Stimulated activated naive CD4-positive, alpha-beta T cell (primary cell): ENCODE measurements at places on chromosomes 16 and 17.

DNA sequence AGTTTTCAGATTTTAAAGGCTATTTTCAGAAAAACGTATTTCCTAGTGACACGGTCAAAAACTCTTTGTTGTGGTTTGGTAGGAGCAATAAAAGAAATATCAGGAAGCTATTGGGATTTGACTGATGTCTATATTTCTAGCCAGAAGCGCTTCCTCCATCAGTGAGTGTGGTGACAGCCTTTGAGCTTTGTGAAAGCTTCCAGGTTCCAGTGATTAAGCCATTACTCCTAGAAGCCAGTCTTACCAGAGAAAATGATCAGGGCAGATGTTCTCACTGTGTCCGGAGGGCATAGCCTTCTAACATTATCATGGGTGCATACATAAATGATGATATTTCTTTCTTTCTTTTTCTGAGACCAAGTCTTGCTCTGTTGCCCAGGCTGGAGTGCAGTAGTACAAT is 39.6 kb downstream of the MAP2K6 start:
- DNase-seq, result no peak

DNA sequence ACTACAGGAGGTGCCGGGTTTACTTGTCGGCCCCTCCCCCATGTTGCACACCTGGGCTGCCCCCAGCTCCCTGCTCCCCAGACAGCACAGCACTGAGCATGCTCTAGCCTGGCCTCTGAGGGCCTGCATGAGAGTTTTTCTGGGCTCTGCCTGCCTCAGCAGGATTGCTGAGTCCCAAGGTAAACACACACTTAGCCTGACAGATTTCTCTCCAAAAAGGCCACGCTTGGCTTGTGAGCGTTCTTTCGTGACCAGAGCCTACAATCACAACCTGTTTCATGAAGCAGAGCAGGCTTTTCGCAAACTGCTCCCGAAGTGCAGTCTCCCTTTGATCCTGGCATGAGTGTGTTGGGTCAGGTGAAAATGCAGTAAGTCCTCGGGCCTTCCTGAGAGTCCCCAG is 9.8 kb upstream of the CD300E start:
- DNase-seq, result no peak

- no peak for DNase-seq
Measured at GRCh38 chr17:59572301-59572924, 7.0 kb downstream of the DHX40 start.

- no peak for DNase-seq
Measured at GRCh38 chr17:8480011-8480976, 44.6 kb downstream of the NDEL1 start.

DNA sequence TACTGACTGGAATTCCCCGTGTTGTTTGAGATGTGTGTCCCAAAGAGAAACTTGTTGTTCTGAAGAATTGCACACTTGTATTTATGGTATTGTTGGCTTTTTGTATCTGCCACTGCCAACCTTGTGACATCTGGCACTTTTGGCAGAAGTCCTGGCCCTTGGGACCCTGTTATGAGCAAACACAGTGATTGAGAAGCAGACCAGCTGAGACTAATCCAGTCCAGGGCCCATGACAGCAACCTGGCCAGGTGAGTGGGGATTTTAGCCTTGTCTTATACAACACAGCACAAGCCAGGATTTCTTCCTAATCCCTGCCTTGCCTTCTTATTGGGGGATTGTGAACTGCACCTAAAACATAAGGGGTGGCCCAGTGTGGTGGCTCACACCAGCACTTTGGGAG is 80.0 kb downstream of the NTN1 start:
- no peak for DNase-seq

DNA sequence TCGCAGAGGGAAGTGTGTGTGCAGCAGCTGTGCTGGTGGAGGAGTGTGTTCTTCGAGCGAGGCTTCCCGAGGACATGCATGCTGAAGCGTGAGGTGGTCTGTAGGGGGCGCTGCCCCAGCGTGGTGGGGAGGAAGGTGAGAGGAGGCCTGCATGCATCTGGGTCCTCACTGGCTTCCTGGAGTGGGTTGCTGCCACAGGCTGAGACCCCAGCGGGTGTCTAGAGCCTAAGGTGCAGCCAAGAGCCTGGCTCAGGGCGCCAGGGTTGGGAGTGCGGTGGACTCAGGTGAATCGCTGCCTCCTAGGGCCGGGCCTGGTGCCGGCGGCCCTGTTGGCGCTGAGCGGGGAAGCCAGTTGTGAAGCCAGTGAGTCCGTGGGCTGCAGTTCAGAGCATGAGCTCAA is 7.5 kb upstream of the HSD3B7 start:
- no peak for DNase-seq

DNA sequence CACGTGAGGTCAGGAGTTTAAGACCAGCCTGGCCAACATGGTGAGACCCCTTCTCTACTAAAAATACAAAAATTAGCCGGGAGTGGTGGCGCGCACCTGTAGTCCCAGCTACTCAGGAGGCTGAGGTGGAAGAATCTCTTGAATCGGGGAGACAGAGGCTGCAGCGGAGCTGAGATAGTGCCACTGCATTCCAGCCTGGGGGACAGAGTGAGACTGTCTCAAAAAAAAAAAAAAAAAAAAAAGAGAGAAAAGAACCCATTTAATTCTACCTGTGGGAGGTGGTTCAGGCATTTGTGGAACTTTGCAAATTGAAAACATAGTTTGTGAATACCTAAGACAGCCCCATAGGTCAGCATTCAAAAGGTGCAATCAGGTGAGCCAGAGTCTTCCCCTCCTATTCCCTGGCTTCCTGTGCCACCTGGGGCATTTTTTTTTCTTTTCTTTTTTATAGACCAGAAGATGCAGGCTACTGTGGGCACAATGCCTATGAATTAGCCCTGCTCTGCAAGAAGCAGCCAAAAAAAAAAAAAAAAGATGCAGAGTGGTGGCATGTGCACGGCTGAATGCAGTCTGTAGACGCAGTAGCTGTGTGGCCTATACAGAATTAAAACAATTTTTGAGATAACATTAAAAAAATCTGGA is 9.1 kb upstream of the SOCS3 start:
- DNase-seq, result no peak

DNA sequence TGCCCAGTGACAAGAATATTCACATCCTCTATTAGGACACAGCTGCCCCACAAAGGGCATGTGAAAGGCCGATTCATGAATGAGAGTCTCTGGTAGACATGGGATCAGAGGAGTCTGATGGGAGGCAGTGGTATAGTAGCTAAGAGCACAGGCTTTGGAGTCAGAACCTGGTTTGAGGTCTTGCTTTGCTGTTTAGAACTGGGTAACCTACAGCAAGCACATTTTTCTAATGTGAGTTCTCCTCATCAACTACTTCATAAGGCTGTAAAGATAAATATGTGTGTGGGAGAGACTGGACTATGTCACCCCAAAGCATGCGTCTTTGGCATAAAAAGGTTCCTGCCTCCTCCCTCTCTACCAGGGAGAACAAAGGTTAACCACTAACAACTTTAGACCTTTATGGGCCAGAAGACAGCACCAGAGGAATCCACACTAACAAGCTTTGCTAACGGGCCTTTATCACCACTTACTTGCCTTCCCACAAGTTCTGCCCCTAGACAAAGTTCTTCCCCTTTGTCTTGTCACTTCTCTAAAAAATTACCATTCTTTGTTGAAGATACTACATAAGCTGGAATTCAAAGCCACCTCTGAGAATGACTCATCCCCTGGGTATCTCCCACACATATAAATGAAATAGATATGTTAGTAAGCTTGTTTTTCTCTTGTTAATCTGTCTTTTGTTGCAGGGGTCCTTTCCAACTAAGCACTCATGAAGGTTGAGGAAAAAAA is 21.1 kb downstream of the CDR2 start:
- no peak for DNase-seq

GRCh38 chr17:62899361-62899760 is 66.7 kb upstream of the TANC2 start:
- no peak for DNase-seq

DNA sequence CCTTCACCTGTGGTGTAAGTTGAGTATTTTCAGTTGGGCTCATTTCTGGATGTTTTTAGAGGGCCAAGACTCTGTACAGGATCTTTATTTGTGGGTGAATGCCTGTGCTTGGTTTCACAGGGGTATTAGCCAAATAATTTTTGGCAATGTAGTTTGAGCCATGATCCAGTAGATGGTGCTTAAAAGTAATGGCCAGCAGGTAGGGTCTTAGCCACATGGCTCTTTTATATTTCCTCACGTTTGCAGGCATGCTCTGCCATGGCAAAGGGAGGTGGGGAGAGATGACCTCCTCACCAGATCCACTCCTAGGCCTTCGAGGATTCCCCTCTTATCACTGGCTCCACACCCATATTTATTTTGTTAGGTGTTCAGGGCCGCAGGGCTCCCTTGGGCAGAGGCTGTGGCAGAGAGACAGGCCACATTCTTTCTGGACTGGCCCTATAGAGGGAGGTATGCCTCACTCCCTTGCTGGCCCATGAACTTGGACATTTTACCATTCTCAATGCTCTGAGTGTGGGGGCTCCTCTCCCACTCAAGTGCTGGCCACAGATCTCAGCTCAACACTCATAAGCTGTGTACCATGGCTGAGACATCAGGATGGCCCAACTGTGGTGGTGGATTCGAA is 417.1 kb downstream of the XYLT1 start:
- DNase-seq, result no peak

DNA sequence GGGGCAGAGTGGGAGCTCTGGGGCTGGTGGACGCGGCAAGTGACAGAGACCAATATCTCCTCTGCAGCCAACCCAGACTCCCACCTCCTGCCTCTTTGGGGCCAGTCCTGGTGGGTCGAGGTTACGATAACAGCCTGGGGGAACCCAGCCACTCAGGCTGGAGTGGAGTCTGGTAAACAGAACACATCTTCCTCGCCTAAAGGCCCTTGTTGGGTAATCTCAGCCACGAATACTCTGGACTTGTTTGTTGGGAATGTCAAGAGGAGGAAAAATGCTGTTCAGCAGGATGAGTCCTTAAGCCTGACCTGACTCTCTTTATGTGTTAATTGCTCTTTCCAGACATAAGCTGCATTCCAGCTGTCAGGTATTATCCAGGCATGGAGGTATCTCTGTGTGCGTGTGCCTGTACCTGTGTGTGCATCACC is 8.0 kb upstream of the SPNS2 start:
- no peak for DNase-seq

DNA sequence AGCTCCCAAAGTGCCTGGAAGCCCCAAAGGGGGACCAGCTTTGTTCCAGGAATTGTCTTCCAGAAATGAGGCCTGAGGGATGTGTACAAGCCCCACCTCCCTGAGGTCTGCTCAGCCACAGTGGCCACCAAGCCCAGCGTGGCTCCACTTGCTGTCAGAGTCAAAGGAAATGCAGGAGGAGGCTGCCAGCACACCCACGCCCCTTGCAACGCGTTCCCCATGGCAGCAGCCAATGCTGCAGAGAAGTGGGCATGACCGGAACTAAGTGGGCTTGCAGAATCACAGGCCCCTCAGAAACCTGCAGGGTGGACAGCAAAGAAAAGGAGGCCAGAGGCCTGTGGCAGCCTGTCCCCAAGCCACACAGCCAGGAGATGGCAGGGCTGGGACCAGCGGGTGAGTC is 320.8 kb downstream of the FOXL1 start:
- DNase-seq, result no peak

DNA sequence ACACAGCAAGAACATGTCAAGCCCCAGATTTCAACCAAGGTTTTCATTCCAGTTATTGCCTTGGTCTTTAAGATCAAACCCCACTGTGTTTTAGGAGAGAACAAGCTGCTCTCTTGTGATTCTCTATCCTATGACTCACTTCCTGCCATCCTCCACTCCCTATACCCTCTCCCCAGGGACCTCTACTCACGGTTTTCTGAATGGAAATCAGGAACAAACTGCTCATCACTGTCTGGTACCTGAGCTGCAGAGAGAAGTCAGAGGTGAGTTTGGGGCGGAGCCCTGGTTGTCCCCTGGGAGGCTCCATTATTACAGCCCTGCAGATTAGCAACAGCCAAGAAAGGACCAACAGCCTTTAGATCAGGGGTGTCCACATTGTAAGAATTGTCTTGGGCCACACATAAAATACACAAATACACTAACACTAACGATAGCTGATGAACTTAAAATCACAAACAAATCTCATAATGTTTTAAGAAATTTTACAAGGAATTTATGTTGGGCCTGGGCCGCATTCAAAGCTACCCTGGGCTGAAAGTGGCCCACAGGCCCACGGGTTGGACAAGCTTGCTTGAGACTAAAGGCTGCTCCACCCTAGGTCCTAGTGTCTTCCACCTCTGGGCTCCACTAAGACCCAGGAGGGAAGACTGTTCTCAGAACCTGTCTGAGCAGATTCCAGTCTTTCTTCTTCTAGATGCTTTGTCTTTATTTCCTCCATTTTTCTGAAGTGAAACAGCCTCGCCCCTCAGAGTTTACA is 9.7 kb downstream of the ETV4 start:
- DNase-seq, result no peak

- DNase-seq, result no peak
Measured at GRCh38 chr17:57317079-57317478, 60.8 kb downstream of the MSI2 start.
